ENCODE measurements at places on chromosomes 7 and 10.

DNA sequence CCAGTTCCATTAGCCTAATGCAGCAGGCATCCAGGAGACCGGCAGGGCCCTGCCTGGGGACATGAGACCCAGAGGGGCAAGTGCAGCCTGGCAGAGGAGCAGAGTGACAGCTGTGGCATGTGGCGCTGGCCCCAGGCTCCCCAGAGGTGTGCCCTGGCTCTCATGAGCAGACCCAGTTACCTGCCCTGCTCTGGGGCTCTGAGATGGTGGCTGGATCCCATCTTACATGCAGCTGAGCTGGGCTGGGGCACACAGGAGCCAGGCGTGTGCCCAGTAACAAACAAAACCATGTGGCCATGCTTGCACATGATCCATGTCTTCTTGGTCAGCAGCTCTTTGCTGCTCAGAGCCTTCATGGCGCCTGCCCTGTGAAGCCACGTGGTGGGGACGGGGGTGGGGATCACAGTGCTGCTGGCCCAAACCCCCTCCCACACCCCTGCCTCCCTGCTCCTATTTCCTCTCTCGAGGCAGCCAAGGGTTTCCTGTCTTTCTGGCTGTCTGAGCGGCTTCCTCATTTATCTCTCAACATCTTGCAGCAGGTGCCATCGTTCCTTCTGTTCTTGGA, 40.3 kb upstream of the GTF2I start:
- no peak for DNase-seq

GRCh38 chr10:129421399-129422010, 45.5 kb upstream of the MGMT start:
- DNase-seq = no peak

- no peak for DNase-seq
Observed at GRCh38 chr7:79668292-79668691, 214.8 kb upstream of the MAGI2 start.

GRCh38 chr10:1846032-1846431, 108.7 kb upstream of the ADARB2 start:
- DNase-seq = no peak

- no peak for DNase-seq
Observed at GRCh38 chr10:34698979-34699378, 116.1 kb downstream of the PARD3 start.

All from stimulated activated CD4-positive, alpha-beta T cell treated with anti-CD3 and anti-CD28 coated beads, Interleukin-12 subunit alpha, Interleukin-12 subunit beta, amount 100 ng/mL, for 24 hours (primary cell).